ENCODE measurements at places on chromosomes 16 and 17.

DNA sequence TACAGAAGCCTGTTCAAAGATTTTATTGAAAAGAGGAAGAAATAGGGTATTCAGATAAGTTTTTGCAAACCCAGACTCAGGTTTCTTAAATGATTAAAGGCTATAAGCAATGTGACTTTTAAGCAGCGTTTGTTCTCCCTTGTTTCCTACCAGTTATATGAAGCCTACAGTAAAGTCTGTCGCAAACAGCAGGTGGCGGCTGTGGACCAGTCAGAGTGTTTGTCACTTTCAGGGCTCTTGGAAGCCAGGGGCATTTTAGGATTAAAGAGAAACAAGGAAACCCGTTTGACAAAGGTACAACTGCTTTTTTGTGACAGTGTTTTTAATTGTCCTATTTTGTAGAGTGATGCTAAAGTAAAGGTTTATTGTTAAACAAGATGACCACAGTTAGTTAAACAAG, 7.7 kb upstream of the RARA start:
- DNase-seq: no peak

GRCh38 chr17:83100853-83101391, 21.5 kb downstream of the METRNL start:
- DNase-seq: no peak

GRCh38 chr17:65172496-65173136, 35.4 kb downstream of the RGS9 start:
- no peak for DNase-seq

- DNase-seq: no peak
Observed at GRCh38 chr17:33765871-33766270, 472.8 kb upstream of the ASIC2 start.

Measured in T-helper 17 cell (primary cell).